ENCODE measurements at places on chromosomes 3 and 15.

GRCh38 chr3:158794936-158795518 lies 6.8 kb upstream of the MFSD1 start:
- no peak overlapping the region for H3K4me3 ChIP-seq
- H3K4me1 ChIP-seq = peaks cover 4% of the 10 kb centered on the region
- no peaks in the 10 kb centered on the region for H3K36me3 ChIP-seq
- no peak for DNase-seq

DNA sequence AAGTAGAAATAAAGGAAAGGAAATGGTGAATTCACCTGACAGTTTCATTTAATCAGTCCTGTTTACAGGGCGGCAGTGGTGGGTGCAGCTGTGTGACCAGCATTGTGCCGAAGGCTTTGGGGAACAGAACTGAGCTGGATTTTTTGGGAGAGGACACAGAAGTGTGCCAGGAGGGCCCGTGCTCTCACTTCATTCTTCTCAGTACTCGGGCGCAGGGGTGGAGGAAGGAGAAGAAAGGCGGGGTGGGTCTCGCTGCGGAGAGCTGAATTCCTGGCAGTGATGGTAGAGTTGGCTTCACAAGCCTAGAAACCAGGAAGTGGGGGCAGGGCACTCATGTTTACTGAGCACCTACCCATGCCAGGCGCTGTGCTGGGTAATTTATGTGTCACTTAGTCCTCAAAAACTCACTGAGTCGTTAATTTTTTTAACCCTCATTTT lies 64.6 kb downstream of the CRTC3 start:
- H3K4me1 ChIP-seq = peaks cover 81% of the 10 kb centered on the region
- DNase-seq = peak; percentile 92
- peak overlapping the region; percentile 64 for H3K4me3 ChIP-seq
- no peaks in the 10 kb centered on the region for H3K27me3 ChIP-seq
- peaks cover 76% of the 10 kb centered on the region for H3K36me3 ChIP-seq

GRCh38 chr3:107206141-107206540 lies 171.1 kb upstream of the CCDC54 start:
- H3K4me3 ChIP-seq = no peak overlapping the region
- H3K27me3 ChIP-seq = peaks cover 4% of the 10 kb centered on the region
- no peaks in the 10 kb centered on the region for H3K4me1 ChIP-seq
- DNase-seq = no peak
- H3K36me3 ChIP-seq = no peaks in the 10 kb centered on the region

GRCh38 chr3:142366434-142366833 lies 81.4 kb downstream of the XRN1 start:
- no peaks in the 10 kb centered on the region for H3K27me3 ChIP-seq
- peaks cover 29% of the 10 kb centered on the region for H3K36me3 ChIP-seq
- DNase-seq = no peak
- no peaks in the 10 kb centered on the region for H3K4me1 ChIP-seq
- H3K4me3 ChIP-seq = no peak overlapping the region

GRCh38 chr15:101020945-101021344 lies 101.8 kb downstream of the LRRK1 start:
- no peaks in the 10 kb centered on the region for H3K4me1 ChIP-seq
- no peak overlapping the region for H3K27ac ChIP-seq
- H3K27me3 ChIP-seq = peaks cover 12% of the 10 kb centered on the region
- H3K4me3 ChIP-seq = no peak overlapping the region

- no peak for DNase-seq
- H3K36me3 ChIP-seq = no peaks in the 10 kb centered on the region
- no peaks in the 10 kb centered on the region for H3K4me1 ChIP-seq
- no peak overlapping the region for H3K27ac ChIP-seq
- H3K4me3 ChIP-seq = no peak overlapping the region
Measured at GRCh38 chr3:126346466-126346865, 10.7 kb downstream of the KLF15 start.

- peak; percentile 60 for DNase-seq
- H3K27ac ChIP-seq = peak overlapping the region; percentile 91
- peaks cover 11% of the 10 kb centered on the region for H3K27me3 ChIP-seq
- H3K36me3 ChIP-seq = peaks cover 13% of the 10 kb centered on the region
- peaks cover 64% of the 10 kb centered on the region for H3K4me1 ChIP-seq
Measured at GRCh38 chr15:63599401-63600000, 2.3 kb downstream of the FBXL22 start.

- no peak overlapping the region for H3K4me3 ChIP-seq
- no peaks in the 10 kb centered on the region for H3K4me1 ChIP-seq
- no peaks in the 10 kb centered on the region for H3K27me3 ChIP-seq
- H3K27ac ChIP-seq = no peak overlapping the region
Measured at GRCh38 chr3:97010881-97011657, 196.7 kb downstream of the EPHA6 start.

- H3K4me1 ChIP-seq = peaks cover 5% of the 10 kb centered on the region
- no peak overlapping the region for H3K27ac ChIP-seq
- H3K4me3 ChIP-seq = no peak overlapping the region
- H3K36me3 ChIP-seq = no peaks in the 10 kb centered on the region
- DNase-seq = peak; percentile 80
Measured at GRCh38 chr15:101088788-101089578, 162.9 kb downstream of the CHSY1 start.

DNA sequence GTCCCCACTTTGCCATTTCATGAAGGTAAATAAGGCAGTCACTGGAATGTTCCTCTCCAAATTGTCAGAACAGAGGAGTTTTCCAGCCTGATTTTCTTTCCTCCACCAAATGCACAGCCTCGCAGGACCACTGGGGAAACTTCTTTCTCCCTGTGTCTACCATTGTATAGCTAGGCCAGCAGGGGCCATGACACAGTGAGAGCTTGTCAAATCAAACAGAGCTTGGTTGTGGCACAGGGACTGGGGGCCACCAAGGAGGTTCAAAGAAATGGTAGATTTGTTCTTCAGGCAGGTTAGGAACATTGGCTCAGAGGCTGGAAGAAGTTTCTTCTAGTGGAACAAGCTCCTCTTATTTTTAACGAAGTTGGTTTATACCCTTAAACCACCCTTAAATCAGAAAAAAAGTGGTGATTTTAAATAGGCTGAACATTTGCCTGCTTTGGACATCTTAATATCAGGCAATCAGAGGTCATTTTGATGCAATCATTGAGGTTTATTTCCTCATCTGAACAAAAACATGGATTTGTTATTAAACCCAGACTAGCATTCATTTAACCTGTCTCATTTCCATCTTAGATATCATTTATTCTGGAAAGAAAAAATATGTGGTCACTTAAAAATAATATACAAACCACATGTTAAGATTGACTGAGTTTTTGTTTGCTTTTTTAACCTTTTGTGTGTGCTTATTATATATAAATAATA lies 105.6 kb downstream of the GTPBP8 start:
- H3K27me3 ChIP-seq = no peaks in the 10 kb centered on the region
- no peak overlapping the region for H3K4me3 ChIP-seq
- H3K4me1 ChIP-seq = no peaks in the 10 kb centered on the region
- DNase-seq = no peak
- H3K36me3 ChIP-seq = no peaks in the 10 kb centered on the region

DNA sequence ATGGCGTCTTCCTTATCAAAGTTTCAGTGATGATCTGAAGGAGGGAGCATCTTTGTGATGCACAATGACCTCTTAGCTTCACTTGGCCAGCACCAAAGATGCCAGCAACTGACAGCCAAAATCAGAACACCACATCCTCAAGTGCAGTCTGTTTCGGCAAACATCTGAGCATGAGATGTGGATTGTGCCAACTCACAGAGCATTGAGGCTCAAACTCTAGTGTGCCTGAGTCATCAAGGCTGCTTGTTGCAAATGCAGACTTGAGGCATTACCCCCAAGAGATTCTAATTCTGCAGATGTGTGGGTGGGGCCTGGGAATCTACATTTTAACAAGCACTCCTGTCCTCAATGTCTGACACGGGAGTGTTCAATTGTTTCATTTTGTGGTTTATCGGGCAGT lies 35.8 kb downstream of the ABHD5 start:
- DNase-seq = no peak
- no peaks in the 10 kb centered on the region for H3K4me1 ChIP-seq

GRCh38 chr3:181694805-181695660 lies 16.7 kb upstream of the SOX2 start:
- H3K27me3 ChIP-seq = peaks cover 56% of the 10 kb centered on the region
- H3K4me3 ChIP-seq = no peak overlapping the region
- H3K36me3 ChIP-seq = peaks cover 5% of the 10 kb centered on the region
- no peak overlapping the region for H3K27ac ChIP-seq
- H3K4me1 ChIP-seq = peaks cover 6% of the 10 kb centered on the region
- DNase-seq = no peak

DNA sequence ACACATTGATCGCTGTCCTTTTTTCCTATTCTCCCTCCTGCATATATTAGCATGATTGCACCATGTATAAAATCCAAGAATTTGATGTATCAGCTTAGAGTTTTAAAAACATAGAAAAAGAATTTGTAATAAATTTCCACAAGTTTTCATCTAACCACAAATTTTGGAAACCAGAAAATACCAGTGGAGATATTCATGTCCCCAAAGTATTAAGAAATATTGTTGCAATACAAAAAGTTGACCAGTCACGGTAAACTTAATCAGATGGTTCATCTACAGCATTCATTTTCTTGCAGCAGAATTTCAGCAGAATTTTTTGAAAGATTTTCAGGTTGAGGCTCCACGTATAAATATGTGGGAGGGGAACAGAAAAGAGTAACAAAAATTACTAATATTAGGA lies 500.9 kb upstream of the MDFIC2 start:
- H3K27ac ChIP-seq = no peak overlapping the region
- no peaks in the 10 kb centered on the region for H3K27me3 ChIP-seq
- H3K36me3 ChIP-seq = no peaks in the 10 kb centered on the region
- H3K4me1 ChIP-seq = no peaks in the 10 kb centered on the region

- peaks cover 84% of the 10 kb centered on the region for H3K4me1 ChIP-seq
- H3K4me3 ChIP-seq = no peak overlapping the region
- H3K36me3 ChIP-seq = peaks cover 3% of the 10 kb centered on the region
- DNase-seq = no peak
Measured at GRCh38 chr3:152235709-152236298, 32.9 kb upstream of the MBNL1 start.

DNA sequence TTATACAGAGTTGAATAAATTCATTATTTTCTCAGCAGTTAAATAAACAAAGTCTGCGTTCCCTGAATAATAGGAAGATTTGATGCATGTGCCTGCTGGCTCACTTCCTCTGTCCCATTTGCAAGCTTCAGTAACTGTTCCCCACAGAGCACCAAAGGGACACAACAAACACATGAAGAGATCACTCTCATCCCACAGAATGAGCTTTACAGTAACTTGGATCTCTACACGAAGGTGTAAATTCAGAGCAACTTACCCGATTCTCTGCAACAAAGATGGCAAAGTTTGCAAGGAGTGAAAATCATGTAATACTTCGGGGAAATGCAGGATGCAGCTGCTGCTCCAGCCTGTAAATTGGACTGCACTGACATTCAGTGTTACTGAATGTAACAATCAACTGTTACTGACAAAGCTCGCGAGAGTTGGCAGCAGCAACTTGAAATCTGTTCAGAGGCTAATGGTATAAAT lies at the start of gene BCHE:
Gene BCHE (minus strand): TSS at position 366 of the 468 bp plus-strand sequence. CDS start 6,390 bp downstream, outside the sequence.
- H3K27ac ChIP-seq = no peak within 1 kb of the TSS
- no peaks in the 10 kb centered on the region for H3K27me3 ChIP-seq
- DNase-seq = no peak
- no peak within 1 kb of the TSS for H3K4me3 ChIP-seq

GRCh38 chr15:68429691-68430470 lies 2.1 kb downstream of the ITGA11 start:
- peaks cover 3% of the 10 kb centered on the region for H3K4me1 ChIP-seq
- H3K27ac ChIP-seq = no peak overlapping the region
- DNase-seq = no peak
- no peaks in the 10 kb centered on the region for H3K36me3 ChIP-seq
- H3K4me3 ChIP-seq = no peak overlapping the region
- H3K27me3 ChIP-seq = peaks cover 81% of the 10 kb centered on the region

- no peak for DNase-seq
- no peak overlapping the region for H3K27ac ChIP-seq
- peaks cover 41% of the 10 kb centered on the region for H3K27me3 ChIP-seq
- peaks cover 19% of the 10 kb centered on the region for H3K4me1 ChIP-seq
- no peaks in the 10 kb centered on the region for H3K36me3 ChIP-seq
Measured at GRCh38 chr15:101003706-101004105, 84.5 kb downstream of the LRRK1 start.

- H3K4me1 ChIP-seq = peaks cover 12% of the 10 kb centered on the region
- H3K27me3 ChIP-seq = no peaks in the 10 kb centered on the region
- no peak overlapping the region for H3K27ac ChIP-seq
- H3K4me3 ChIP-seq = no peak overlapping the region
Measured at GRCh38 chr3:87336761-87337160, 60.4 kb upstream of the POU1F1 start.

GRCh38 chr3:194481103-194481502 lies 5.7 kb downstream of the ATP13A3 start:
- no peak for DNase-seq
- peaks cover 32% of the 10 kb centered on the region for H3K4me1 ChIP-seq

DNA sequence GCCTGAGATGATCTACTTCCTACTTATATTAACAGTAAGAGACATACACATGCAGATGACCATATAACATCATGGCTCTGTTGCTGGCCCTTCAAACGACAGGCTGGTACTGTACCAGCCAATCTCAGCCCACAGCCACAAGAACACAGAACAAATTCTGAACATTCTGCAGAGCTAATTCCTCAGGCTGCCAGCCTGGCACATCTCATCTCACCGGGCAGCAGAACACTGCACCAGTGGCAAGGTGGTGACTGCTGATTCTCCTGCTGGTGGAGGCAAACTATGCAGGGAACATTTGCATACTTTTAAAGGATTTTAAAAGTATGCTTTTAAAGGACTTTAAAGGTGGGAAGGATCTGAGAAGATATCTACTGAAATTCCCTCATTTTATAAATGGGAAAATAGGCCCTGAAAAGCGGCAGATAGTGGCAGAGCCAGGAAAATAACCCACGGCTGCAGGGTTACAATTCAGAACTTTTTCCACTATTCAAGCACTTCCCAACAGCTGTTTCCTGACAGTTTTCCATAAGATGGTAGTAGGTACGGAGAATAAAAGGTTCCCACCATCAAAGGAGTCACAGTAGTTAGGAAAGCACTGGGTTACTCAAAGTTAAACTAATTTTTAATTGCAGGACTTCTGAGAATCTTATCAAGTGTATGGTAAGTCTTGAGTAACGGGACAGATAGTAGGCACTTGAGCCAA lies 37.3 kb downstream of the SUMF1 start:
- H3K27me3 ChIP-seq = no peaks in the 10 kb centered on the region
- no peak overlapping the region for H3K27ac ChIP-seq
- no peak for DNase-seq
- no peaks in the 10 kb centered on the region for H3K4me1 ChIP-seq
- H3K36me3 ChIP-seq = peaks cover 9% of the 10 kb centered on the region

DNA sequence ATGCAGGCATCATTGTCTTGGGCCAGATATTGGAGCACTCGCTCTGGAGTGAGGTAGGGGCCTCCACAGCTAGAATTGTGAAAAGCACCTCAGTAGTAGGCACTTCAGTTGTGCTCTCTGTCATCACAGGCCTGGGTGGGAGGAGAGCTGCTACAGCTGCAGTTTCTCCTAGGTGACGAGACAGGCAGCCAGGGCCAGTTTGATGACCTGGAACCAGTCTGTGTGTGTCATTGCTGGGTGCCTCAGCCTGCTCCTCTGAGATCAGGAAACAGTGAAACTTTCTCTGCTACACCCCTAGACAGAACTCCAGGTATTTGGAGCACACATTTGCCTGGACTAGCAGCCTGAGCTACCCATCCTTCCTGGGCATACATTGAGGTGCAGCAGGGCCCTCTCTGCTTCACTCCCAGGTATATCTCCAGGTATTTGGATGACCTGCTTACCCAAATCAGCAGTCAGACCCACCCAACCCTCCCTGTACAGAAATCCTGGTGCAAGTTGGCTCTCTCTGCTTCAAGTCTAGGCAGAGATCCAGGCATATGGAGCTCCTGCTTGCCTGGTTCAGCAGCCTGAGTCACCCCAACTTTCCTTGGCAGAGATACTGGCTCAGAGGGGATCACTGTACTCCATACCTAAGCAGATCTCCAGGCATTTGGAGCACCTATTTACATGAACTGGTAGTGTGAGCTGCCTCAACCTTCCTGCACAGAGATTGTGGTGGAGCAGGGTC lies 54.3 kb upstream of the SGO1 start:
- no peak overlapping the region for H3K27ac ChIP-seq
- peaks cover 7% of the 10 kb centered on the region for H3K27me3 ChIP-seq
- H3K4me3 ChIP-seq = no peak overlapping the region
- no peak for DNase-seq
